ENCODE measurements at places on chromosomes 11 and 22.

DNA sequence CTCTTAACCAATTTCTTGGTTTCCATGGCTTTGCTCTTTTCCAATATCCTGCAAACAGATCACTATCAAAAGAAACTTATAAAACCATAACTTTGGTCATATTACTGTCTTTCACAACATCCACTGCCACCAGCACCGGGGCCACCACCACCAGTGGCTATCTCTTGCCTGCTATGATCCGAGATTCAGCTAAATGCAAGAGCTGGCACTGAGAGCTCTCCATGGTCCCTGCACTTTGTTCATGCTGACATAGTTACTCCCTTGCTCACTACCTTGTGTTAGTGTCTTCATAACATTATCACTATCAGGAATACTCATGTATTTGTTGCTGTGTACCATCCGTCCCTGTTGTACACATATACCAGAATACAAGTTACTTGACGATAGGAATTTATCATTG, 299.0 kb downstream of the ETS1 start:
- DNase-seq, result no peak

DNA sequence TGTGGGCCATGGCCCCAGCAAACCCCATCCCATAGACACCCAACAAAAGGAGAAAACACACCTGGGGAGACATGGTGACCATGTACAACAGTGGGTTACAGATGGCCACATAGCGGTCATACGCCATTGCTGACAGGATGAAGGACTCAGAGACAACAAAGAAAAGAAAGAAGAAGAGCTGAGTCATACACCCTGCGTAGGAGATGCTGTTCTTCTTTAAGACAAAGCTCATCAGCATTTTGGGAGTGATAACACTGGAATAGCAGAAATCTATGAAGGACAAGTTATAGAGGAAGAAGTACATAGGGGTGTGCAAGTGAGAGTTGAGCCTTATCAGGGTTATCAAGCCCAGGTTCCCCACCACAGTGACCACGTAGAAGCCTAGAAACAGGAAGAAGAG, 4.9 kb downstream of the OR8B8 start:
- no peak for DNase-seq

GRCh38 chr11:97751405-97751804, 1269.3 kb upstream of the CNTN5 start:
- peak; percentile 56 for DNase-seq

DNA sequence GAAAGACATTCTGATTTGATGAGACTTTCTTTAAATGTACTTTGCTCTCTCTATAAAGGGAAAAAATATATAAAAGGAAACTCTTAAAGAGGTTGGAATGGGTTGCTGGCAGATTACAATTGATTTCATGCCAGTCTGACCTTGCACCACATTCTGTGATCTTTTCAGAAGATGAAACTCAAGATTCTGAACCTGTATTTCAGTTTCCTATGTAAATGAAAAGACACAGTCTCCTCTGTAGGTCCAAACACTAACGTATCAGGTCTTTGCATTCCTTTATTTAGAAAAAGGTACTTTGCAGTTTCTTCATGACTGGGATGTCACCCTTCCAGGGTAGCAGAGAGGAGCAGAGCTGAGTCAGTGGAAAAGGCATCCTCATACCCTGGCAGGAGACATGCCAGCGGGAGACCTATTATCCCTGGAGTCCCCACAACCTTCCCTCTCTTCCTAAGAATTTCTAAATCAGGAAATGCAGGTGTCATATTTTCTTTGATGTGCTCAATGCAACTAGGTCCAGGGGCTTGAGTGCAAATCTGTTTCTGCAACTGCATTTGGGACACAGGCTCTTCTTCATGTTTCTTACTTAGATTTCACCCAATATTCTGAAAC, 282.6 kb downstream of the CADM1 start:
- DNase-seq, result no peak

- no peak for DNase-seq
These were observed 247.3 kb downstream of the MN1 start for GRCh38 chr22:27554106-27554811.

DNA sequence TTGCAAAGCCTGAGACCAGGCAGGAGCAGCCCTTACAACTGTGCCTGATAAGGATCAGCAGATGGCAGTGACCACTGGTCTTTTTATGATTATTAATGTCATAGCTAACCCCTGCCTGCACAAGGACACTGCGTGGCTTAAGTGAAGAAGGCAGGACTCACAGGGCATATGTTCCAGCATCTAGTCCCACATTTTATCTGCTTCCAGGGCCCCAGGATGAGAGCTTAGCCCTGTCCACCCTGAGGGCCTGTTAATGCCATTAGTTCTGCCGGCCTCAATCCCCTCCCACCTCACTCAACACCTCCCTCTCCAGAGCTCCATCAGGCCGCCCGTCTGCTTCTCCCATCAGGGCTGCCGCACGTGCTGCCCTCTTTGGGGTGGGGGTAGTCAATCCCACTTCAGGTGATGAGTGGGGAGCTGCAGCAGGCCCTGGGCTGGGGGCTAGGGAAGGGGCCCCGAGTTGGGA, 33.1 kb upstream of the TSPAN18 start:
- no peak for DNase-seq

DNA sequence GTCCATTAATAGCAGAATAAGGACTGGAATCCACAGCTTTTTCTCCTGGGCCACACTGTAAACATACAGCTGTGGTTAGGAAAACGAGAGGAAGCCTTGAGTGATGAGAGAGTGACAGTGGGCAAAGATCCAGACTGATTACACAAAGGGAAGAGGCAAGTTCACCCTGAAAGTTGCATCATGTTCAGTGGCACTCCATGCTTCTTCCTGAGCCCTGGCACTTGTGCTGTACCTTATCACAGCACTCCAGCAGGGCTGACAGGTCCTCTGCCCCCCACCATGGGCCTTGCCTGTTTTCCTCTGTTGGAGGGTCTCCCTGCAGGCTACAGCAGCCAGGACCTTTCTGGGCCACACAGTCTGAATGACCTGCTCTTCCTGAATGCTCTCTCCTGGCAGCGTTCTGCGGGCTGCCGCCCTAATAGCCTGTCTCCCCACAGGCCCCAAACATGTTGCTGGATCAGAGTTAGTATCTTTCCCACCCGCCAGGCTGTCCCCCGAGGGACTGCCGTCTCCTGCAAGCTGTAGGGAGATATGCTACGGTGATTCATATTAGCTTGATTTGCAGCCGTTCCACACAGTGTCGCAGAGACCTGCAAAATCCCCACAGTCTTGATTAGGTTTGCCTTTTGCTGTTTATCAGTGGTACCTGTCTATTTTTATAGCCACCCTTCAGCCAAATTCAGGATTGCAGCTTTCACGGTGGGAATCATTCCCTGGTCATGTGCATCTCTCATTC, 60.2 kb downstream of the NTM start:
- DNase-seq, result no peak

GRCh38 chr22:19438298-19438697, 6.0 kb downstream of the MRPL40 start:
- DNase-seq, result no peak

DNA sequence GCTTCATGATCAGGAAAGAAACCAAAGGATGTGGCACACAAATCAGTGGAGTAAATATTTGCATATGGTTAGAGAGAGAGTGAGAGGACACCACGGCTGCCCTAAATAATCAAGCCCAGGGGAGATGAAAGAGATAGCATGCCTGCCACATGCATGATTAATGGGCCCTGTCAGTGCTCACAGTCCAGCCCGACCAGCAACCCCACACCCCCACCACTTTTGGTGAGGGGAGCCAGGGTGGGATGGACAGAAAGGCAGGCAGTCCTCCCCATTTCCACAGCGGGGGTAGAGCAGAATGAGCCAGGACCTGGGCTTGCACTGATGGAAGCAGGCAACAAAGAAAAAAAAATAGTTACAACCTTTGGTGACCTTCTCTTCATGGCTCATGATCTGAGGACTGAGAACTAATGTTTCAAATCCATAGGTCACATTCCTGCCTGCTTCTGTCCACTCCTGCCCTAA, 545.0 kb downstream of the ETS1 start:
- no peak for DNase-seq

- DNase-seq, result no peak
These were observed 179.4 kb downstream of the NTM start for GRCh38 chr11:131549770-131550169.

- DNase-seq, result no peak
These were observed 12.8 kb upstream of the SMIM38 start for GRCh38 chr11:69142895-69143294.

GRCh38 chr11:69462106-69462951, 19.1 kb upstream of the LINC01488 start:
- peak; percentile 11 for DNase-seq

DNA sequence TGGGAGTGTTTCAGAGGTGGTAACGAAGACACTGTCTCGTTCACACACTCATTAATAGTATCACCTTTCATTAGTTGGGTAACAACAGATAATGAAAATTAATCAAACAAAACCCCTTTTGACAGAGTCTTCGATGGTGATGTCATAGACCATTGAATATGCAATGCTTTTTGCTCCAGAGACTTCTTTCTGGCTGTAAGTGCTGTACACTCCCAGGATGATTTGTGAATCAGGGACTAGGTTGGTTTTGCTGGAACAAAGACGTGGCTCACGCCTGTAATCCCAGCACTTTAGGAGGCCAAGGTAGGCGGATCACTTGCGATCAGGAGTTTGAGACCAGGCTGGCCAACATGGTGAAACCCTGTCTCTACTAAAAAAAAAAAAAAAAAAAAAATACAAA, 9.5 kb upstream of the RASSF10 start:
- no peak for DNase-seq

- no peak for DNase-seq
These were observed 56.1 kb upstream of the SLC35C1 start for GRCh38 chr11:45748801-45749200.

DNA sequence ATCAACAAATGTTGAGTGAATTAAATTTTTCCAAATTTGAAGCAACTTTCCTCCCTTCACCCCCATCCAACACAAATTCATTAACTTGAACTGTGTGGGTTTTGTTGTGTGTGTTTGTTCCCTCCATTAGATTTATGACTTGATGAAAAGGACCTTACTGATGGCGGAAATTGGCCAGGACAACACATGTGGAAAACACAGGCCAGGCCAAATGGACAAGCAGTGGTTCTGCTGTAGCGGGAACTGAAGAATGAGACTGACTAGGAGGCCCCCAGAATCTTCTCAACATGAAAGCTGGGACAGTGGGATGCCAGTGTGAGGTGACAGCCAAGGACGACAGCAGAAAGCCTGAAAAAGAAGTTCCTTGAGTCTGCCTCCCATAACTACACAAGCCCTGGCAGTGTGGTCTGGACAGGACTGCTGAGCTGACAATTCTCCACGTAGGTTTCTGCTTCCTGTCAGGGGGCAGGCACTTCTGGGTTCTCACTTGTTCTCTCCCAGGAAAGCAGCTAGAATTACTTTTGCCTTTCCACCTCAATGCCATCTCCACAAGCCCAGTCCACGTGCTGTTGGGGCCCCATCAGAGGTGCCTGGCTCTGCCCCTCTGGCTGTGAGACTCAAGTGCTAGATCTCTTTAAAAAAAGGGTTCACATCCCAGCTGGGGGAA, 94.3 kb downstream of the ETS1 start:
- no peak for DNase-seq

DNA sequence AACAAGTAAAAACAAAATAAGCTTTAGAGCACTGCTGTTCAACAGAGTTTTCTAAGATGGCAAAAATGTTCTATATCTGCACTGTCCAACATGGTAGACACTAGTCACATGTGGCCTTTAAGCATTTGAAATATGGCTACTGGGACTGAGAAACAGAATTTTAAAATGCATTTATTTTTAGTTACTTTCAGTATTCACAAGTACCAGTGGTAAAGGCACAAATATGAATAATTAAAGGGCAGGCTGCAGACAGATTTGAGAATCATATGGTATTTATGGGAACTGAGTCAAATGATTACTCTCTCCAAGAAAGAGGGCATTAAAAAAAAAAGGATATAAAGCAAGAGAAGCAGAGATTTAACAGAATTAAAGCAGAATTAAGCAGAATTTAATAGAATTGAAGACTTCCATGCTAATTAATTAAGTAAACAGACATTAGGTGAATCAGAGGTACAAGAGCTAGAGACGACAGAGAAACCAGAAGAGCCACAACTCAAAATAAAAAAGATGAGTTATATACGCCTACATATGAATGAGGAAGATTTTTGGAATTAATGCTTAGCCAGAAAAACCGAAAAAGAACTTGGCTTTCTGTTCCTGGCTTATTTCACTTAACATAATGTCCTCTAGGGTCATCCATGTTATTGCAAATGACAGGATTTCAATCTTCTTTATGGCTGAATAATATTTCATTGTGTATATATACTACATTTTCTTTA, 160.4 kb downstream of the ATG16L2 start:
- no peak for DNase-seq

DNA sequence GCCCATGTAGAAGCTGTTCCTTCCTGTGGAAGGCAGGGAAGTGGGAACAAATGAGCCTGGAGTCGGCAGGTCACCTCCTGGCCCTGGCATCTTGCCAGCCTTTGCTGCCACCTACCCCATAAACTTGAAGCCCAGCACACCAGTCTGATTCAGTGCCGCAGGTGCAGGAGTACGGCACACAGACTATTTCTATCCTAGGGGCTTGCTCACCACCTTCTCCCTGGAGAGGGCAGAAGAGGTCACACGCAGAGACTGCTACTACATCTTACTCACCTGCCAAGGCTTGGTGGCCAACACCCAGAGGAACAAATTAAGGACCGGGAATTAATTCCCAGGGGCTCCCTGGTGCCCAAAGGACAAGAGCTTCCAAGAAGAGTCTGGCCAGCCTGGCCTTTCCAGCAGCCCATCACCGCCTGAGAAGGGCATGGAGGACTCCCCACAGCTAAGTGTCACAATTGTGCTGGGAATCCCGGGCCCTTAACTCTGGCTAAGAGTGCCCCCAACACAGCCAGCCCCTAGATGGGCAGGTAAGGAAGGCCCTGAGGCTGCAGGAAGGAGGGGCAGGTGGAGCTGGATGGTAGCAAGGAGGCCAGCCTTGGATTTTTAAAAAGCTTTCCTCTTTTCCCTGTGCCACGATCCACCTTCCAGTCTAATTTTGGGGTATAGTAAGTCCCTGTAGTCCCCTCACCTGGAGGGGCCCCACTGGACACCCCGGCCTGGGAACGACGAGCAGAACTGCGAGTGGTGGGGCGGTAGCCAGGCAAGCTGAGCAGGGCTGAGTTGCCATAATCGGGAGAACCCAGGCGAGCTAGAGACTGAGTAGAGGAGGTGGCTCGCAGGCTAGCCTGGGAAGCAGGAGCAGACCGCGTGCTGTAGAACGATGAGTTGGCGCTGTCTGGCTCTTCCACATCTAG, 6.9 kb downstream of the IL18BP start:
- DNase-seq, result no peak

- no peak for DNase-seq
These were observed 12.5 kb upstream of the PELI3 start for GRCh38 chr11:66454247-66454646.

GRCh38 chr22:30821863-30822215, 127.2 kb downstream of the OSBP2 start:
- no peak for DNase-seq

DNA sequence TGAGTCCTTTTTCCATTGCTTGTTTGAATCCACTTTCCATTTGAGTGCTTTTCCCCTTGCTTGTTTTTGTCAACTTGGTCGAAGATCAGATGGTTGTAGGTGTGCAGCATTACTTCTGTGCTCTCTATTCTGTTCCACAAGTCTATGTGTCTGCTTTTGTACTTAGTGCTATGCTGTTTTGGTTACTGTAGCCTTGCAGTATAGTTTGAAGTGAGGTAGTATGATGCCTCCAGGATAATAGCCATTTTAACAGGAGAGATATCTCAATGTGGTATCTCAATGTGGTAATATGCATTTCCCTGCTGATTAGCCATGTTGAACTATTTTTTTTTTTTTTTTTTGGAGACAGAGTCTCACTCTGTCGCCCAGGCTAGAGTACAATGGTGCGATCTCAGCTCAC, 16.7 kb downstream of the ACRV1 start:
- no peak for DNase-seq

GRCh38 chr11:1608363-1608762, at the start of gene KRTAP5-3:
TSS of gene KRTAP5-3 (minus strand) at chr11:1608463. CDS start at chr11:1608385, 78 bp downstream.
- no peak for DNase-seq

GRCh38 chr11:10066441-10066840, 227.6 kb downstream of the SBF2 start:
- DNase-seq, result no peak
